RWPE2 (cell line): ENCODE measurements at places on chromosomes 3 and 15.

DNA sequence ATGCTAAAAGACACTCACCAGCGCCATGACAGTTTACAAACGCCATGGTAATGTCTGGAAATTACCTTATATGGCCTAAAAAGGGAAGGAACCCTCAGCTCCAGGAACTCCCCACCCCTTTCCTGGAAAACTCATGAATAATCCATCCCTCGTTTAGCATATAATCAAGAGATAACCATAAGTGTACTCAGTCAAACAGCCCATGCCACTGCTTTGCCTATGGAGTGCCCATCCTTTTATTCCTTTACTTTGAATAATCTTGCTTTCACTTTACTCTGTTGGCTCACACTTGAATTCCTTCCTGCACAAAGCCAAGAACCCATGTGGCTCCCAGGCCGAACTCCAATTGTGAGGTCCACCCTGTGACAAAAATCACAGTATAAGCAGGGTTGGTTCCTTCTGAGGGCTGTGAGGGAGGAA lies 19.1 kb upstream of the FSTL1 start:
- H3K4me1 ChIP-seq, result peaks cover 33% of the 10 kb centered on the region
- H3K27ac ChIP-seq, result peak overlapping the region; percentile 61
- no peak overlapping the region for H3K4me3 ChIP-seq
- H3K36me3 ChIP-seq, result no peaks in the 10 kb centered on the region
- no peaks in the 10 kb centered on the region for H3K27me3 ChIP-seq
- DNase-seq, result no peak

- H3K4me1 ChIP-seq, result no peaks in the 10 kb centered on the region
- no peaks in the 10 kb centered on the region for H3K36me3 ChIP-seq
- H3K4me3 ChIP-seq, result no peak overlapping the region
- no peak overlapping the region for H3K27ac ChIP-seq
- no peak for DNase-seq
- H3K27me3 ChIP-seq, result no peaks in the 10 kb centered on the region
Observed at GRCh38 chr3:140455521-140456214, 222.2 kb upstream of the TRIM42 start.

- H3K36me3 ChIP-seq, result no peaks in the 10 kb centered on the region
- H3K27ac ChIP-seq, result peak overlapping the region; percentile 99
- no peak for DNase-seq
- H3K4me1 ChIP-seq, result peaks cover 57% of the 10 kb centered on the region
- no peaks in the 10 kb centered on the region for H3K27me3 ChIP-seq
Observed at GRCh38 chr3:30341851-30342250, 264.6 kb upstream of the TGFBR2 start.

GRCh38 chr15:96053031-96053780 lies 277.3 kb upstream of the NR2F2 start:
- no peaks in the 10 kb centered on the region for H3K27me3 ChIP-seq
- DNase-seq, result peak; percentile 68
- no peaks in the 10 kb centered on the region for H3K36me3 ChIP-seq
- peak overlapping the region; percentile 15 for H3K4me3 ChIP-seq
- H3K4me1 ChIP-seq, result peaks cover 5% of the 10 kb centered on the region

- no peaks in the 10 kb centered on the region for H3K4me1 ChIP-seq
- H3K4me3 ChIP-seq, result no peak overlapping the region
Observed at GRCh38 chr15:27408428-27408827, 437.4 kb downstream of the GABRG3 start.

DNA sequence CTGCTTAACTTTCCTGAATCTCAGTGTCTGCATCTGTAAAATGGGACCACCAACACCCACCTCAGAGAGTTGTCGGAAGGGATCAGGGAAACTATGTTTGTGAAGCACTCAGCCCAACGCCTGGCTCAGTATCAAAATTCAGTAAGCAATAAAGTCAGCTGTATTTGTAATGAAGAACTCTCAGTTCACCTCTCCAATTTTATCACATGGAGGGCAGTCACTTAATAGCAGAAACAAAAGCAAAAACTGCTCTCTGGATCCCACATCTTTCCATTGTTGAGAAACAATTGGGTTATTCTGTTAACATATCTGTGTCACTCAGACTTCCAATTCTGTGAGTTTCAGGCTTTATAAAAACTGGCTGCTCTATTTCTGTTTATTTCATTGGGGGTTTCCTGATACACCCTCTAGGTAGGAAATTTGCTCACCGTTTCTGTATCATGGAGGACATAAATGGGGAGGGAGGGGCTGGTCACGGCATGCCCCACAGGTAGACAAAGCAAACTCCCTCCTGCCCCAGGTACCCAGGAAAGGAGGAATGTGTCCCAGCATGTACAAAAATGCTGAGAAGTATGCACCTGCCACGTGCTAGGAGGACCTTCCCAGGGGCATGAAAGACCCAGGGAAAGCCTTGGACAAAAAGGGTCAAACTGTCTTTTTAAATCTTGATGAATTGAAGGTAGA lies 81.4 kb upstream of the LMOD3 start:
- H3K27me3 ChIP-seq, result no peaks in the 10 kb centered on the region
- H3K4me1 ChIP-seq, result peaks cover 29% of the 10 kb centered on the region
- no peak overlapping the region for H3K4me3 ChIP-seq
- H3K27ac ChIP-seq, result peak overlapping the region; percentile 81

- peaks cover 77% of the 10 kb centered on the region for H3K36me3 ChIP-seq
- no peaks in the 10 kb centered on the region for H3K27me3 ChIP-seq
- DNase-seq, result no peak
- peaks cover 14% of the 10 kb centered on the region for H3K4me1 ChIP-seq
- H3K4me3 ChIP-seq, result no peak overlapping the region
Observed at GRCh38 chr15:30930422-30930821, 26.7 kb downstream of the FAN1 start.

GRCh38 chr3:18443665-18444594 lies 18.8 kb upstream of the SATB1 start:
- H3K4me3 ChIP-seq, result peak overlapping the region; percentile 15
- H3K27ac ChIP-seq, result no peak overlapping the region
- H3K4me1 ChIP-seq, result peaks cover 3% of the 10 kb centered on the region

DNA sequence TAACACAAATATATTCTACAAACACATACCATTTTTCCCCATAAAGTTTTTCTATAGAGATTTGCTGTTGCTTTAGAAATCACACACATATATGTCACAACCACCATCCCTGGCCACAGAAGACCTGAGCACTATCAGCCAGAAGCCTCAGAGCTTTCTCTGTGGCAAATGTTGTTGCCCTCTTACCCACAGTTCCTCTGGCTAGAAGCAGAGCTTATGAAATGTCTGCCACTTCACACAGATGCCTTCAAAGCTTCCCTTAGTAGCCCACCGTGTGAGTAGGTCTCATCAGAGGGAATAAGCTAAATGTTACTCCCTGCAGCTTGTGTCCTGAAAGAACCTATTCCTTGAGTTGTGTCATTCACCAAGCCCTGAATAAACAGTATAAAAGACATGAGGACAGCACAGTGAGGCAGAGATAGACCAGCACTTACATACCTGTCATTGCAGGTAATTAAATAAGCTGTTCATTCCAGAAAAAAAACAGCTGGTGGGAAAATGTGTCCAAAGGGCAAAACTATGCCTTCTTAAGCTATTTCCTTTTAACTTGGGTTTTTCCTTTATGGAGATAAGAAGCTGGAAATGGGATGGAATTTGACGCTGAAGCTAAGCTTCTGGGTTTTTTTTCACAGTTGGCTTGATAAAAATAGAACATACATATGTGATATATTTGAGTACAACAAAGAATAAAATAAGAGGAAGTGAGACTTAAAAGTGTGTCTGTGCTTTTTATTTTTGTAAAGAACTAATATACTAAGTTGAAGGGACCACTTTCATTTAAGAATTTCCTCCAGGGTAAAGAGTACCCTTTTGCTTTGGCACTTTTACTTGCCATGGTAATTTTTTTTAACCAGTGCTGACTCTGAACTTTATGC lies 391.4 kb downstream of the KCNH8 start:
- H3K4me3 ChIP-seq, result no peak overlapping the region
- H3K4me1 ChIP-seq, result no peaks in the 10 kb centered on the region
- H3K27me3 ChIP-seq, result no peaks in the 10 kb centered on the region
- no peaks in the 10 kb centered on the region for H3K36me3 ChIP-seq
- no peak for DNase-seq
- no peak overlapping the region for H3K27ac ChIP-seq

DNA sequence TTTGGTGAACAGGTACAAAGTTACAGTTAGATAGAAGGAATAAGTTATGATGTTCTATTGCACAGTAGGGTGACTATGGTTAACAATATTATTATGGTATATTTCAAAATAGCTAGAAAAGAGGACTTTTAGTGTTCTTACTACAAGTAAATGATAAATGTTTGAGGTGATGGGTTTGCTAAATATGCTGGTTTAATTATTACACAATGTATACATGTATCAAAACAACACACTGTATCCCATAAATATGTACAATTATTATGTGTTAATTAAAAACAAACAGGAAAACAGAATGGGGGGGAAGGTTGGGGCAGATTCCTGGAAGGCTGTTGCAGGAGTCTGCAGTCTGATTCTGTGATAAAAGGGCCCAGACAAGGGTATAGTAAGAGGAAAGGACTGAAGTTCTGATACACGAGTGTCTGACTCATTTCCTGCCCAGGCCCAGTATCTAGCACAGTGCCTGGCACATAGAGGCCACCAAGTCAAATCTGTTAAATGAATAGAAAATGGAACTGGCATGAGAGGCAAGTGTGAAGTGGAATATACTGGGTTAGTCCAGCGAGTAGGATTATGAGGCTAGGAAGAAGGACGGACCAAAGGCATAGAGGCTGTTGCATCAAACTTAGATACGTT lies 7.2 kb upstream of the ENTPD3 start:
- H3K36me3 ChIP-seq, result no peaks in the 10 kb centered on the region
- no peak overlapping the region for H3K27ac ChIP-seq
- no peaks in the 10 kb centered on the region for H3K4me1 ChIP-seq

- DNase-seq, result no peak
- H3K4me1 ChIP-seq, result no peaks in the 10 kb centered on the region
- H3K27me3 ChIP-seq, result no peaks in the 10 kb centered on the region
- no peak overlapping the region for H3K27ac ChIP-seq
Observed at GRCh38 chr15:44246521-44247268, 41.8 kb upstream of the GOLM2 start.

DNA sequence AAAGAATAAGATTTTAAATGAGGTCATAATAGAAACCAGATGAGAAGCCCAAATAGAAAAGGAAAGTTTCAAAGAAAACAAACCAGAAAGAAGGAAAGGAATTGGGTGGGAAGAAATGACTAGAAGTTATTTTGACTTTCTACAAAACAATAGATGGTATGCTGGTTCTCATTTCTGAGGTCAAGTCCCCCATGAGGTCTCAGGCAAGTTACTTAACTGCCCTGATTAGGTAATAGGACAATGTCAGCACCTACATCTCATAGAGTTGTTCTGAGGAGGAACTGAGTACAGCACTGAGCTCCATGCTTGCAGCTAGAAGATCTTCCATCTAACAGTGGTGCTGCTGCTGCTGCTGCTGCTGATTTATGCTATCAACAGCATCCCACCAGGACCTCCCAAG lies 185.9 kb downstream of the ERC2 start:
- no peak for DNase-seq
- no peak overlapping the region for H3K27ac ChIP-seq
- no peaks in the 10 kb centered on the region for H3K4me1 ChIP-seq
- H3K27me3 ChIP-seq, result no peaks in the 10 kb centered on the region
- H3K36me3 ChIP-seq, result no peaks in the 10 kb centered on the region
- no peak overlapping the region for H3K4me3 ChIP-seq

GRCh38 chr15:93894438-93895036 lies 336.8 kb upstream of the MCTP2 start:
- no peak overlapping the region for H3K27ac ChIP-seq
- H3K4me3 ChIP-seq, result no peak overlapping the region
- no peak for DNase-seq
- no peaks in the 10 kb centered on the region for H3K27me3 ChIP-seq
- no peaks in the 10 kb centered on the region for H3K36me3 ChIP-seq

DNA sequence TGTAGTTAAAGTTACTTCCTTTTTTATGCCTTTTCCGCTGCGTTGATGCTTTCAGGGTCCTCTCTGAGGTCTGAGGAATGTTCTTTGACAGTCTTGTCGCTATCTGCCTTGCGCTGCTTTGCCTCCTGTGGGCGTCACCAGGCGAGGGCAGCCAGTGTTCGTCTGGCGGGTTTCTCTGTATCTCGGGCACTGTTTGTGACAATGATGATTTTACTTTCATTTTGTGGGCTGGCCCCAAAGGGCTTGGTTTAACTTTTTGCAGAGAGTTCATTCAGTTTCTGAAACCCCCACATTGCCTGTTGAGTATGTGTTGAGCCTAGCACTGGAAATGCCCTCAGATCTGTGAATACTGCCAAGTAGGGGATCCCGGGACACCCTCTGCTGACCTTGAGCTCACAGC lies 24.6 kb upstream of the SACM1L start:
- DNase-seq, result no peak
- peaks cover 17% of the 10 kb centered on the region for H3K36me3 ChIP-seq
- no peak overlapping the region for H3K4me3 ChIP-seq
- H3K27ac ChIP-seq, result no peak overlapping the region

GRCh38 chr15:27828746-27829145 lies 270.4 kb downstream of the OCA2 start:
- H3K36me3 ChIP-seq, result no peaks in the 10 kb centered on the region
- no peaks in the 10 kb centered on the region for H3K27me3 ChIP-seq
- no peak overlapping the region for H3K4me3 ChIP-seq
- H3K4me1 ChIP-seq, result no peaks in the 10 kb centered on the region
- no peak overlapping the region for H3K27ac ChIP-seq
- DNase-seq, result no peak

DNA sequence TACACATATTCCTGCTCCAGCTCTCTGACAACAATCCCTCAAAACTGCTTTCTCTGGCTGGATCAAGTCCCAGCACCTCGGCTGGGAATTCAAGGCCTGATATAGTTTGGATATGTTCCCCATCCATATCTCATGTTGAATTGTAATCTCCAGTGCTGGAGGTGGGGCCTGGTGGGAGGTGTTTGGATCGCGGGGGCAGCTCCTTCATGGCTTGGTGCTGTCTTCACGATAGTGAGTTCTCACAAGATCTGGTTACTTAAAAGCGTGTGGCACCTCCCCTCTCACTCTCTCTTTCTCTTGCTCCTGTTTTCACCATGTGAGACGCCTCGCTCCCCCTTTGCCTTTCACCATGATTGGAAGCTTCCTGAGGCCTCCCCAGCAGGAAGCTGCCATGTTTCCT lies 47.4 kb upstream of the SYN2 start:
- H3K27ac ChIP-seq, result no peak overlapping the region
- no peaks in the 10 kb centered on the region for H3K36me3 ChIP-seq
- H3K4me1 ChIP-seq, result no peaks in the 10 kb centered on the region
- peaks cover 10% of the 10 kb centered on the region for H3K27me3 ChIP-seq
- DNase-seq, result no peak

DNA sequence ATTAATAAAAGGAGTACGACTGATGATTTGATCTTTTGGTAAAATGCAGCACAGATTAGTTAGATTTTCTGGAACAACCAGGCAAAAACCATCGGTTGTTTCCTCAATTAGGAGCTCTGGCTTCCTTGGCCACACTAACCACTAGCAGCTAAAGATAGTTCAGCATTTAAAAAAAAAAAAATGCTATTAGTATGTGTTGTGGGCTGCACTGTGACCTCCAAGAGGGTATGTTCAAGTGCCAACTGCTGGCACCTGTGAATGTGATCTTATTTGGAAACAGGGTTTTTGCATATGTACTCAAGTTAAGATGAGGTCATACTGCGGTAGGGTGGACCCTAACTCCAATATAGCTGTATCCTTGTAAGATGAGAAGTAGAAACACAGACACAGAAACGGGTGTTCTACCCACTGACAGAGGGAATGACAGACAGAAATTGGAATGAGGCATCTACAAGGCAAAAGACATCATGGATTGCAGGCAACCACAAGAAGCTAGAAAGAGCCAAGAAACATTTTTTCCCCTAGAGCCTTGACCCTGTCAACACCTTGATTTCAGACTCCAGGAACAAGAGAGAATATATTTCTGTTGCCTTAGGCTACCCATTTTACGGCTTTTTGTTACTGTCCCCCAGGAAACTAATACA lies 534.6 kb upstream of the ROBO2 start:
- H3K4me3 ChIP-seq, result no peak overlapping the region
- H3K27ac ChIP-seq, result no peak overlapping the region
- no peaks in the 10 kb centered on the region for H3K4me1 ChIP-seq
- no peaks in the 10 kb centered on the region for H3K36me3 ChIP-seq
